C1 segment of cervical spinal cord (tissue), 14 donors: ENCODE measurements at places on chromosomes 7 and 10.
A peak's percentile ranks its signal among the peaks of the same experiment; 100 is the strongest.

DNA sequence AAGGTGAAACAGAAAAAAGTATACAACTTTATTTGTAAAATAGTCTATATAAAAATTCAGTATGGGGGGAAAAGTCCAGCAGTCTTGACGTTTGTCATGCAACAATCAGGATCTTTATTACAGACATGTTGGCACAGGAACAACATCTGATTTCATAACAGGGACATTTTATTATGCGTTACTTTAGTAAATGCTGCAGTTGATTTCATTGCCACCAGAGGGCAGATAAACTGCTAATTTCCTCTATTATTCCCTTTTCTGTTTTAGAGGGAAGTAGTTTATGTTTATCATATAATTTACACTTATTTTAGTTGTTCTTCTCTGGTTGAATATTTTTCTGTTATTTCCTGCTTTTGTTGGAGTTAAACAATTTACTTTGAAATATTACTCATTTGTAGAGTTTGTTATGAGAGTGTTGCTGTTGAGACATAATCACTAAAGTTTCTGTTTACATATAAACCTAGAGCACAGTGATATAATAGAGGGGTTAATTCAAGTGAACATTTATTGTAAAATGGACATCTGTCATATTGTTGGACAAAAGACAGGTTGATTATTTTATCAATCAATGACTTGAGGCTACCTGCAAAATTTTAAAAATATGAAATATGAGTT is 3.3 kb downstream of the PLXDC2 start:
- no peak for DNase-seq

DNA sequence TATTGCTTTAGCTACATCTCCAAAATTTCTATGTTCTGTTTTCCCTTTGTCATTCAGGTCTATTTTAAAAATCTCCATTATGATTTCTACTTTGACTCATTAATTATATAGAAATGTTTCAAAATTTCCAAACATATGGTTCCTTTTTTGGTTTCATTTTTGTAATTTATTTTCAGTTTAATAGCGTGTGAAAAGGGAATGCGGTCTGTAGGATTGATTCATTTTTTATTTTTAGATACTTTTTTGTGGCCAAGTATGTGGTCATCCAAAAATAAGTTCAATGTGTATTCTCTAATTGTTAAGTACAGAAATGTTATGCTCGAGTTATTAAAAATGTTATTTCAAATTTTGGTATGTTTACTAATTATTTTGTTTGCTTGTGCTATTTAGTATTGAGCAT is 72.5 kb upstream of the ANKRD1 start:
- DNase-seq = no peak

- DNase-seq = no peak
Measured at GRCh38 chr10:8306685-8307364, 252.3 kb downstream of the GATA3 start.

DNA sequence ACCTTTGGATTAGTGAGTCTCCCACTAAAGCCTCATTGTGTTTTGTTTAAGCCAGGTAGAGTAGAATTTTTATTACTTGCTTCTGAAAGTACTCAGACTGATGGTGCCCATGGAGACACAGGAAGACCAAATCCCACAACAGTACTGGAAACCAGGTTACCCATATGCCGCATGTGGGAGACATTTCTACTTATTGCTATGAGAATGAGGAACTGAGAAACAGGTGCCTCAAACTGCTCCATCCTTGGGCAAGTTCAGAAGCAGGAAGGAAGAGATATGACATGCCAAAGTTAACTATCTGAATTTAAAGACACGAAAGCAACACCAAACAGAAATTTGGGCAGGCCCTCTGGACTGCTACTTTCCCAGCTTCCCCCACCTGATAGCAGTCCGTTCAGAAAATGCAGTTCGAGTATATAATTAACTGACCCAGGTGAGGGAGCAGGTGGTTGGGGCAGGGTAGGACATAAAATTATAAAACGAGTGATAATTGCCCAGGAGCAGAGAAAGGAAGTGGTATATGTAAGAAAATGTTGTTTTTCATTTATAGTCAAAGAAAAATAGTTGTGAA is 382.3 kb upstream of the MTPN start:
- DNase-seq = no peak

DNA sequence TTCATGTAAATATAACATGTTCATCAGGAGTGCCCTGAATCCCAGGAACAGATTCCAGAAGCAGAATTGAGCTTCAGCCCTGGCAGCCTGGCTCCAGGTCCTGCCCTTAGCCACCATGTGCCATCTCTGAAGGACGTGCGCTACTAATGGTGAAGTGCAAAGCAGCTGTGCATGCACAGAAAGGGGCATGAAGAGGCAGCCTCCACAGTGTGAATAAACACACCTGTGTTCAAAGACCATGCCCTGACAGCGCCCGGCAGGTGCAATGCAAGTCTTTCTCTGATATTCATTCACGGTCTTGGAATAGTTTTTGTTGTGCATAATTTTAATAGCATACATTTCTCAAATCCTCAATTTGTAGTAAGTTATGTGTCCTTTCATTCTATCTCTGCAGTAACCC is 250.4 kb upstream of the TCERG1L start:
- no peak for DNase-seq

DNA sequence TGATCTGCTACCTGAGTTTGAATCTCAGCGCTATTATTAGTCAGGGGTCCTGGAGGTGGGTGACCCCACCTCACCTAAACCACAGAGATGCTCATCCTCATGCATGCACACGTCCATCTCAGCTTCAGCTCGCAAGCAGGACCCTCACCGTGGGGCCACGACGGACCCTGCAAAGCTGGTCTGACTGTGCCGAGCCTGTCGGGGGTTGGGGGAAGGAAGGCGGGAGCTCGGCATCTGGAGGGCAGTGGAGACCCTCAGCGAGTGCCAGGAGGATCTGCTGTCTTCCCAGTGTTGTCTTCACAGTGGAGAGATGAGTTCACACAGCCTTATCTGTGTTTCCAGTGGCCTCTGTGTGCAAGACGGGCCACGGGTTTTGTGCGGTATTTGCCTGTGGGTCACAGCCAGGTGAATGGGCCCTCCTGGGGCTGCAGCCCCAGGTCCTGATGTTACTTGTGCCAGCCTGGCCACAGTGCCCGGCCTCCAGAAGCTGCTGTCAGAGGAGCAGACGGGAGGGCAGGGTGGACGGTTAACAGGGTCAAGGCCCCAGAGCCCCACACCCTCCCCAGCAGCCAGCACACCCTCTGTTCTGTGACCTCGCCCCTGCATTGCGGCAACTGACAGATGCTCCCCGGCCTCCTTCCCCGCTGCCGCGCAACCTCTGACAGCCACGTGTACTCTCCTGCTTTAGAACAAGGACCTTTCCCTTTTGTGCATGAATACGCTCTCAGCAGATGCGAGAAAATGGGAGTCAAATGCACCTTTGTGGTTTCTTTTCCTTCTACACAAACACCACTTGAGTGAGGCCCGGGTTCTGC is 528.8 kb downstream of the DNAJB6 start:
- DNase-seq = no peak

GRCh38 chr7:73738220-73738611 is 386 bp downstream of the ABHD11 start:
- peak; percentile 28 for DNase-seq

GRCh38 chr10:120929166-120929565 is 78.0 kb downstream of the WDR11 start:
- DNase-seq = no peak
